ENCODE measurements at places on chromosomes 2 and 18. TPM values are rescaled to one million over a fixed set of nuclear protein-coding genes. Genes with fewer than 3 reads are reported as not detected.

The PSMA8 gene
- not detected for total RNA-seq

The CD207 gene
- not detected for total RNA-seq

The FKBP7 gene
- 12.6 TPM for total RNA-seq

GRCh38 chr2:21367421-21367820 lies 243.7 kb downstream of the TDRD15 start:
- no peak for DNase-seq

GRCh38 chr2:231187736-231188505 lies 10.5 kb upstream of the ARMC9 start:
- DNase-seq: no peak

The FHOD3 gene
- 38.0 TPM for total RNA-seq

Data from cerebellum (tissue), 4 donors.